Aorta (tissue), 5 donors: ENCODE measurements at places on chromosomes 7 and 10.

GRCh38 chr7:18177129-18177814 lies 149.6 kb upstream of the PRPS1L1 start:
- no peaks in the 10 kb centered on the region for H3K36me3 ChIP-seq
- no peaks in the 10 kb centered on the region for H3K4me1 ChIP-seq
- H3K27ac ChIP-seq = no peak overlapping the region

GRCh38 chr10:95872158-95872711 lies 35.5 kb upstream of the CC2D2B start:
- no peak overlapping the region for H3K4me3 ChIP-seq
- H3K27ac ChIP-seq = no peak overlapping the region
- H3K36me3 ChIP-seq = peaks cover 3% of the 10 kb centered on the region
- no peaks in the 10 kb centered on the region for H3K27me3 ChIP-seq
- no peak for DNase-seq

GRCh38 chr7:16268821-16269768 lies 152.2 kb downstream of the CRPPA start:
- no peaks in the 10 kb centered on the region for H3K27me3 ChIP-seq
- H3K27ac ChIP-seq = no peak overlapping the region
- H3K4me3 ChIP-seq = no peak overlapping the region

DNA sequence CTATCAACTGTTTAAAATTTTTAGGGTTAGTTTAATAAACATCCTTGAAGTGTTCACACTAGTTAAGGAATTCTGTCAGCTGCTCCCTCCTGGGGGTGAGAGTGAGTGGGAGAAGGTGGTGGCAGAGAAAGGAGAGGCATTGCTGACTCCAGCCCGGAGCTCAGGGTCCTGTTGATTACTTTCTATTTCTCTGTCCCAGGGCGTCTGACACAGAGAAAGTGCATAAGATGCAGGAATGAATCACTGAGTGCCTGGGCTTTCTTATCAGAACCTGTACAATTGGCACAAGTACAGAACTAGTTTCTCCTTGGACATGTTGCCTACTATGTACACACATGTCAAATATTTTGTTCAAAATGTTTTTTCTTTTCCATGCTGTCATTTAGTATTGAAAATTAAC lies 410.8 kb upstream of the COBL start:
- no peak overlapping the region for H3K4me3 ChIP-seq
- H3K27me3 ChIP-seq = no peaks in the 10 kb centered on the region
- H3K36me3 ChIP-seq = no peaks in the 10 kb centered on the region
- no peak for DNase-seq

- DNase-seq = no peak
- no peak overlapping the region for H3K27ac ChIP-seq
- H3K36me3 ChIP-seq = no peaks in the 10 kb centered on the region
These were observed 20.8 kb upstream of the ALOX5 start for GRCh38 chr10:45353186-45353585.

- H3K36me3 ChIP-seq = no peaks in the 10 kb centered on the region
- DNase-seq = peak; percentile 33
- no peaks in the 10 kb centered on the region for H3K4me1 ChIP-seq
- no peaks in the 10 kb centered on the region for H3K27me3 ChIP-seq
These were observed 16.7 kb downstream of the UBTD1 start for GRCh38 chr10:97515271-97515978.

DNA sequence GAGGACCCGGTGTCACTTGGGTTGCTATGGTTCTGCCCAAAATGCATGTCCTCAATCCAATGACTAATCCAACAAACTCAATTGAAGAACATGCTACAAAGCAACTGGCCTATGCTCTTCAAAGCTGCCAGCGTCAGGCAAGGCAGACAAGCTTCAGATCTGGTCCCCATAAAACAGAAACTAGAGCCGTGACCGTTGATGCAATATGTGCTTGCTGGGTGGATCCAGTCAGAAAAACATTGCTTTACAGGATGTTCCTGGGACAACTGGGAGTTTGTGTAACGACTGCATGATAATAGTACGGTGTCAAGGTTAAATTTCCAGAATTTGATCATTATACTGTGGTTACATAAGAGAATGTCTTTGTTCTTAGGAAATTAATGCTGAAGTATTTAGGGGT lies 120.7 kb upstream of the CTBP2 start:
- H3K36me3 ChIP-seq = no peaks in the 10 kb centered on the region
- H3K27ac ChIP-seq = no peak overlapping the region
- DNase-seq = no peak
- no peak overlapping the region for H3K4me3 ChIP-seq
- H3K27me3 ChIP-seq = no peaks in the 10 kb centered on the region

DNA sequence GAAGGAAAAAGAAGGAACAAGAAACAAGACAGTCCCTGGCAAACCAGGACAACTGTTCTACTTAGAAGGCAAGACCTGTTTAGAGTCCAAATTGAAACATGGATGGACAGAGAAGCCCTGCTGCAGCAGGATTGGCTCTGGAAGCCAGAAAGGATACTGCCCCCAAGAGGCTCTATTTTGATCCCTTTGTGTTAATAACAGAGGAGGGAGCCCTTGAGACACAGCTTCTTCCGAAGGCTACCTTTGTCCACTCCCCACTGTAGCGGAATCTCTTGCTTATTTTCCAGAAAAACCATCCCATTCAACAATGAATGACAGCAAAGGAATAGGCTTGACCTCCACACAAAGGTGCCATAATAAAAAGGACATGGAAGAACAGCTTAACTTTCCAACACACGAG lies 120.3 kb upstream of the FOXK1 start:
- H3K27ac ChIP-seq = no peak overlapping the region
- no peaks in the 10 kb centered on the region for H3K4me1 ChIP-seq
- no peak for DNase-seq
- no peaks in the 10 kb centered on the region for H3K36me3 ChIP-seq

GRCh38 chr7:112779667-112780066 lies 10.5 kb downstream of the TMEM168 start:
- peaks cover 3% of the 10 kb centered on the region for H3K36me3 ChIP-seq
- no peaks in the 10 kb centered on the region for H3K4me1 ChIP-seq
- no peak overlapping the region for H3K4me3 ChIP-seq
- no peaks in the 10 kb centered on the region for H3K27me3 ChIP-seq
- no peak overlapping the region for H3K27ac ChIP-seq
- DNase-seq = no peak

DNA sequence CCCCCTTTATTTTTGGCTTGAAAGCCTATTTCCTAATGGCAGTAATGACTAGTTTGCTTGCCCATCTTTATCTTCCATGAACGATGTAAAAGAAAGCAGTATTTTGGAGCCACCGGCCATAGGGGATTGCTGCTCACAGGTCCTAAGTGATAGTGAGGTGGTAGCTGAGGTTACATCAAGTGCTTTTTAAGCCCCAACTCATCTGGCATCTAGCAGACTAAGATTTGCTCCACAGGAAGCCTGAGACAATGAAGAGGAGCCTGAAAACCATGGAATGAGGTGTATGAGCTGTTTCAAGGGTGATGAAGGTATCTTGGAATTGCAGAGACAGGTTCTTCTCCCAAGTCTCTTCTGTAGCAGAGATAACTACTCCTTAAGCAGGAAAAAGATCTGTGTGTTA lies 496.3 kb downstream of the XPNPEP1 start:
- no peak overlapping the region for H3K4me3 ChIP-seq
- no peak overlapping the region for H3K27ac ChIP-seq
- no peak for DNase-seq

DNA sequence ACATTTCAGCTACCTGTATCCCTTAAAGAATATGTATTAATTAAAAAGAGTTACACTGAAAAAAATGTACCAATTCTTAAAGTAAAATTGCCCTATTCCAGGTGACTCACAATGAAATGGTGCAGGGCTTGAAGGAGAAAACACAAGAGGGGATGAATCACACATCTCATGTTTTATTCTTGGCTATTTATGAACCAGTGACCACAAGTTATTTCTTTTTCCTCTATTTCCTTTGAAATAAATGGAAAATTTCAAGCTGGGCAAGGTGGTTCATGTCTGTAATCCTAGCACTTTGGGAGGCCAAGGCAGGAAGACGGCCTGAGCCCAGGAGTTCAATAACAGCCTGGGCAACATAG lies 106.8 kb downstream of the UBE2H start:
- H3K27me3 ChIP-seq = no peaks in the 10 kb centered on the region
- H3K4me3 ChIP-seq = no peak overlapping the region
- H3K4me1 ChIP-seq = peaks cover 9% of the 10 kb centered on the region
- DNase-seq = no peak
- no peaks in the 10 kb centered on the region for H3K36me3 ChIP-seq
- H3K27ac ChIP-seq = no peak overlapping the region

GRCh38 chr7:80921130-80921529 lies 2.3 kb upstream of the SEMA3C start:
- no peak for DNase-seq
- no peaks in the 10 kb centered on the region for H3K4me1 ChIP-seq
- H3K27me3 ChIP-seq = no peaks in the 10 kb centered on the region
- no peaks in the 10 kb centered on the region for H3K36me3 ChIP-seq

- DNase-seq = peak; percentile 31
- no peaks in the 10 kb centered on the region for H3K27me3 ChIP-seq
- H3K4me1 ChIP-seq = peaks cover 16% of the 10 kb centered on the region
- no peak overlapping the region for H3K4me3 ChIP-seq
- no peak overlapping the region for H3K27ac ChIP-seq
These were observed 75.3 kb downstream of the HIP1 start for GRCh38 chr7:75663302-75663907.

DNA sequence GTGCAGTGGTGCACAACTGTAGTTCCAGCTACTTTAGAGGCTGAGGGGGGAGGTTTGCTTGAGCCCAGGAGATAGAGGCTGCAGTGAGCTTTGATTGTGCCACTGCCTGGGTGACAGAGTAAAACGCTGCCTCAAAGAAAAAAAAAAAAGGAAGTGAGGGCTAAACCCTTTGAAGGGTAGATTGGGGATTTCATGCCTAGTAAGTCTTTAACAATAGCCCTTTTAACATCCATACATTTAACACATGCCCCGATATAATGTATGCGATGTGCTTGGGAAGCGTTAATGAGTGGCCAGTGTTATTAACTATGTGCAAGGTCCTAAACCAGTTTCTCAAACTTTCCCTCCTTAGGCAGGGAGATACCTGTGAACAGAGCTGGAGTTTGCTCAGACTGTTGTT lies 229.2 kb upstream of the HPS1 start:
- H3K27ac ChIP-seq = no peak overlapping the region
- H3K27me3 ChIP-seq = no peaks in the 10 kb centered on the region
- DNase-seq = no peak
- no peak overlapping the region for H3K4me3 ChIP-seq
- H3K36me3 ChIP-seq = no peaks in the 10 kb centered on the region

GRCh38 chr7:132943645-132944044 lies 138.2 kb downstream of the CHCHD3 start:
- H3K4me1 ChIP-seq = no peaks in the 10 kb centered on the region
- H3K36me3 ChIP-seq = no peaks in the 10 kb centered on the region
- no peaks in the 10 kb centered on the region for H3K27me3 ChIP-seq
- no peak overlapping the region for H3K27ac ChIP-seq
- H3K4me3 ChIP-seq = no peak overlapping the region

DNA sequence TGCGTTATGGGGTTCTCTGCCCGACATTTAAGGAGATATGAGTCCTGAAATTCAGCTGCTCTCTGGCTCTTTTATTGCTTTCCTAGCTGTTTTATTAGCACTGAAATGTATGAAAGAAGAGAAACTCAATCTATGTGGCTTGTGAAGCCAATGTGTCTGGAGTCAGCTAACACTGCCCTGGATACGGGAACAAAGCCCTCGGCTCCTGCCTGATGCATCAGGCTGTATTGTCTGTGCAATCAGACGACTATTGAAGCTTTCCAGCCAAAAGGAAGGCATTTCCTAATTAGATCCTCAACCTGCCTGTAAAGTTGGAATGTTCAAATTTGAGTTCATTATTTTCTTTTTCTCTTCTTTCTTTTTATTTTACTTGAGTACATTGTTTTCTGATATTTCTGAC lies 22.0 kb upstream of the TM9SF3 start:
- H3K36me3 ChIP-seq = no peaks in the 10 kb centered on the region
- no peaks in the 10 kb centered on the region for H3K4me1 ChIP-seq
- H3K27ac ChIP-seq = no peak overlapping the region
